ENCODE measurements at places on chromosomes 1 and 21. TPM values are rescaled to one million over a fixed set of nuclear protein-coding genes. Genes with fewer than 3 reads are reported as not detected.

GRCh38 chr1:204705888-204706837 lies 20.6 kb upstream of the LRRN2 start:
- no peak for DNase-seq

GRCh38 chr1:212141404-212141803 lies 105.9 kb downstream of the DTL start:
- DNase-seq = no peak

GRCh38 chr1:100510451-100510850 lies 27.5 kb upstream of the GPR88 start:
- no peak for DNase-seq

GRCh38 chr1:86640161-86640670 lies 64.2 kb upstream of the SH3GLB1 start:
- no peak for DNase-seq

Gene GNG12
- total RNA-seq = not detected

Gene PTPN22
- total RNA-seq = 40.8 TPM

Gene DCDC2B
- total RNA-seq = not detected

GRCh38 chr1:8878448-8878697 lies at the start of gene ENO1:
Gene ENO1 (minus strand): TSS chr1:8878686. CDS start chr1:8874908, 3,778 bp downstream.
- no peak for DNase-seq

DNA sequence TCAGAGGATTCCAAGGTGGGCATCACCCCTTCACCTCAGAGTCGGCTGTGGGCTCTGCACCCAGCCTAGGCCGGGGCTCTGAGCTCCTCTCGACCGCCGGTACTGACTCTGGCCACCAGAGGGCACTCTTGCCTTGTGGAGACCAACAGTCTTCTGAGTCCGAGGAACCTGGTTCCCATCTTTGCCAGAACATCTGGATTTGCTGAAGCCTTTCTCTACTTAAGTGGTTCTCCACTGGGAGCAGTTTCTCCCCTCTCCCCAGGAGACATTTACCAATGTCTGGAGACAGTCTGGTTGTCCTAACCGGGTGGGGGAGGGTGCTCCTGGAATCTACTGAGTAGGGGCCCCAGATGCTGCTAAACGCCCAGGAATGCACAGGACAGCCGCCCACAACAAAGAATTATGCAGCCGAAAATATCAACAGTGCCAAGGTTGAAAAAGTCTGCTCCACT lies 9.4 kb downstream of the ETV3L start:
- DNase-seq = peak; percentile 68

Gene FCRL5
- total RNA-seq = 3.2 TPM

GRCh38 chr1:55034476-55035133 lies 4.7 kb upstream of the PCSK9 start:
- no peak for DNase-seq

Gene CLDN17
- total RNA-seq = not detected

GRCh38 chr1:205630651-205631009 lies 1.2 kb downstream of the ELK4 start:
- DNase-seq = no peak

DNA sequence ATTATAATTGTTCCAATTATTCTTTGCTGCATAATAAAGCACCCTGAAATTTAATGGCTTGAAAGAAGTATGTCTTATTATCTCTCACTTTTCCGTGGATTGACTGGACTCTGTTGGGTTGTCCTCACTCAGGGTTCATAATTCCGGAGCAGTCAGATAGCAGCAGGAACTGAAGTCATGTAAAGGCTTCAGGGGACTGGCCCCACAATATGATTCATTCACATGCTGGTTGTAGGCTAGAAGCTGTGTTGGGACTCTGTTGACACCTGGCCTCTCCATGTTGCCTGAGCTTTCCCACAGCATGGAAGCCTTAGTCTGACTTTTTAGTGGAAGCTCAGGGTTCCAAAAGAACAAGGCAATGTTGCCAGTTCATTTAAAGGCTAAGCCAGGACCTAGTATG lies 367.1 kb upstream of the ADGRL2 start:
- no peak for DNase-seq

- no peak for DNase-seq
Measured at GRCh38 chr1:73637264-73637663, 560.7 kb downstream of the LRRIQ3 start.

- no peak for DNase-seq
Measured at GRCh38 chr21:26653430-26653829, 80.3 kb upstream of the CYYR1 start.

DNA sequence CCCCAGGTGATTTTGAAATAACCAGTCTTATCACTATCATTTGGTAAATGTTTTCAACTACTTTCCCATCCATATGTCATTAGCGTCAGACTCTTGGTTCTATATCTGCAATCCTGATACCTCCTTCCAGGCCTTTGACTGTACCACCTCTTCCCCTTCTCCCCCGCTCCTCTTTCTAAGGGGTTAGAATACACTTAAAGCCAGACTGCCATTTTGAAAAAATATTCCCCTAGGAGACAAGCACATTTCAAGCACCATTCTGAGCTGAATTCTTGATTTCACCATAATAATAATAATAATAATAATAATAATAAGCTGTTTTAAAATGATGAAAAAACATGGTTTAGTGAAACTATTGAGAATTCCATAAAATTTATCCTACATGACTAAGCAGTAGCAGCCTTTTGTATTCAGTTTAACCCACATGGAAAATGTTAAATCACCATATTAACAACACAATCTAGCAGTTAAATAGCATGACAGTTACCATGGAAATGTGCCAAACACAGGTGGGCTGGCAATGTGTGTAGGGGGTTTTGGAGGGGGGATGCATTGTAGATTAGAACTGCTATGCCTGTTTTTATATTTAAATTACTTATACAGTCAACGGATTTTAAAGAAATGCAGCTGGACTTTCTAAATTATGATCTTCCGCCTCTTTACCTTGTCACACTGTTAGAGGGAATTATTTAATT lies 480.2 kb upstream of the DEPDC1 start:
- no peak for DNase-seq

DNA sequence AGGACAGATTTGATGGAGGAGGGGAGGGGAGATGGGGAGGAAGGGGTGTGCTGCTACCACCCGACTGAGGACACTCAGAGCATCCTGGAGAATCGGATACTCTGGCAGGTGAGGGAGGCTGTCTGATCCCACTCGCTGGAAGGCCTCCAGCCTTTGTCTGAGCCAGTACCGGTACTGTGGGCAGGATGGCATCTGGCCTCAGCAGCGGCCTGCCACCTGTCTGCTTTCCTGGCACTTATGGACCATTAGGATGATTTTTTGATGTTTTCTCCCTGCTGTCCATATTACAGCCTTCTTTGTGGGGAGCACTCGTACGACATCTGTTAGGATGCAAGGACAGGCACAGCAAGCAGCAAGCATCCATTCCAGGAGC lies 11.5 kb downstream of the ATP2B4 start:
- DNase-seq = no peak

DNA sequence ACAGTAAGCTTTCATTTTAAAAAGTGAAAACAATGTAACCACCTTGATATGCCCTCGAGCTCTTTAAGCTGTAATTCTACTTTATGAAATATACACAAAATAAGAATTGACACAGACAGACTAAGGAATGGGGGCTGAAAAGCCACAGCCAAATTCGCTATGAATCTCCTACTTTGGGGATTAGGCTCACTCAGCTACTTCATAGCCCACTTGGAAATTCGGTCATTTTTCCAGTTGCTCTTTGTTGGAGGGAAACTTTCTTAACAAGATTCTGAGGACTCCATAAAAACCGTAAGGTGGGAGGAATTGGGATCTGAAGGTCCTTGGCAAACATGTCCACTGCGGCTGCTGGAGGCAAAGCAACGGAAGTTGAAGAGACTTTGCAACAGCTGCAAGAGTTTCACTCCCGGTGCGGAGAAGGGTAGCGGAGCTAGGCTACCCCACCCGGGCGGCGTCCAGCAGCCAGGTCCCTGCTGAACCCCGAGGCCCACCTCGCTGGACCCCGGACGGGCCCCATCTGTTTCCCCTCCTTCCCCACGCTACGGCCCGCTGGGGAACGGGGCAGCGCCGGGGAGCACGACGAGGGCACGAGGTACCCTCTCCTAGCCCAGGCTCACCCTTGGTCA lies 634 bp downstream of the MYCBP start:
- peak; percentile 20 for DNase-seq

Gene LCE1E
- not detected for total RNA-seq

DNA sequence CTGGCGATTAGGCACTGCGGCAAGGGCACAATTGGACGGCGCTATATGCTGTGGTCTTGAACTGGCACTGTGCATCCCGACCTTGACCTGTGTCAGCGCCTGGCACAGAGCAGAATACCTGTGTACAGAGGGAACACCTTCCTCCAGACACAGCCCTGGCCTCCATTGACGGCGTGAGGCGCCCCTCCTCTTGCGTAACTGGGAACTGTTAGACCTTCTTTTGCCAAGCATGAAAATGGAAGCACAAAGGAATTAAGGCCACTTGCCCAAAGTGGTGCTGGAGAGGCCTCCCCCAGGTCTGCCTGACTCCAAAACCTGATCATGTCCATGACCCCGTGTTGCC lies 6.8 kb upstream of the AGTRAP start:
- no peak for DNase-seq

DNA sequence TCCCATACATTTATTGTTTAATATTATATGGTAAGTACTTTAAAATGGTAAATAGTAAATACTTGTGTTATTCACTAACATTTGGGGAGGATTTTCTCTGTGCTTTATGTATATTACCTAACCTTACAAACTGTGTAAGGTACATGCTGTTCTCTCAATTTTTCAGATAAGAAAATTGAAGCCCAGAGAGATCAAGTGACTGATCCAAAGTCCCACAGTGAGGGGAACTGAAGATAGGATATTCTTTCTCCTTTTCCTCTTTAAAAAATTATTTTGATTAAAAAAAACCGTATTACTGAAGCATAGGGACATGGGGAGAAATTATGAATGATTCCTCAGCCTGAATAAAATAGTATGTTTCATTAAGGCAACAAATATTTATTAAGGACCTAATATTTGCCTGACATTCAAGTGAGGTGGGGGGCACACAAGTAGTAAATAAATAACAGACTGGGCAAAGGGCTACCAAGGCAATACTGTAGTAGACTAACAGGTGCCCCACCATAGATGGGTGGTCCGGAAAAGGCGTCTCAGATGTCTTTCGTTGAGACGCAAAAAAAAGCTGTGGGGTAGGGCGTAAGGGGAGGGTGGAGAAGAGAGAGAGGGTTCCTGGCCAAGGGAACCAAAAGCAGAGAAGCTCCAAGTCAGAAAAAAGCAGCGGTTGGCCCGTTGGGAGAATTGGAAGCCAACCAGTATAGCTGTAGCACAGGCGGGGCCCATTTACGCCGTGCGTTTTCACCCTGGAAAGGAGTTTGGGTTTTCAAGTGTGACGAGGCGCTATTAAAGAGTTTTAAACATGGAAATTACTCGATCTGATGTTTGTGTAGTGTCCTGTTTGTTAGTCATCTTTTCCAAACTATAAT lies 944 bp upstream of the AGO3 start:
- DNase-seq = peak; percentile 14

DNA sequence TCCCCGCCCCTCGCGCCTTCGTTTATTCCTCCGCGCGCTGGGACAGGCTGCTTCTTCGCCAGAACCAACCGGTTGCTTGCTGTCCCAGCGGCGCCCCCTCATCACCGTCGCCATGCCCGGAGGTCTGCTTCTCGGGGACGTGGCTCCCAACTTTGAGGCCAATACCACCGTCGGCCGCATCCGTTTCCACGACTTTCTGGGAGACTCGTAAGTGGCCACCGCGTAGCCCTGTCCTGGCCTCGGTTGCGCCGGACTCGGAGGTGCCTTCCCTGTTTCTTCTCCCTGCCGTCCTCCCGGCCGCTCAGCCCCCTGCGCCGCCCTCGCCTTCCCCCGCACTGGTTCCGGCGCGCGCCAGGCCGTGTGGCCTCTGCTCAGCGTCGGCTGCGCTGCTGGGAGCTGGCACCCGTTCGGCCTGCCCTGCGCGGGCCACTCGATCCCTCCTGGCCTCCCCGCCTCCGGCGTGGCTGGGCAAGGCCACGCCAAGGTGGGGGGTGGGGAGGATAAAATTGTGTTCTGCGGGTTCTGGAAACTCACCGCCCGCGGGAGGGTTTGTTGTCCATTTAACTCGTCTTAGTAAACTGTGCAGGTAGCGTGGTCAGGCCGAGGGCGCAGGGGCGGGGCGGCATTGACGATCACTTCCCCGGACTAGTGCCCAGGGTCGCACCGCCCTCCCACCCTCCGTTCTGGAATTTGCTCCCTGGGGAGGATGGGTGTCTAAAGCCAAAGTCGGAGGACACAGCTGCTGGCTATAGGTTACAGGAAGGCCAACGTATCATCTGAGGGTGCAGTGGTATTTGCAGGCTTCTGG lies at the start of gene PRDX6:
PRDX6 (plus strand) TSS at position 50 of the 808 bp plus-strand sequence; CDS start at position 113, 63 bp downstream.
- no peak for DNase-seq

DNA sequence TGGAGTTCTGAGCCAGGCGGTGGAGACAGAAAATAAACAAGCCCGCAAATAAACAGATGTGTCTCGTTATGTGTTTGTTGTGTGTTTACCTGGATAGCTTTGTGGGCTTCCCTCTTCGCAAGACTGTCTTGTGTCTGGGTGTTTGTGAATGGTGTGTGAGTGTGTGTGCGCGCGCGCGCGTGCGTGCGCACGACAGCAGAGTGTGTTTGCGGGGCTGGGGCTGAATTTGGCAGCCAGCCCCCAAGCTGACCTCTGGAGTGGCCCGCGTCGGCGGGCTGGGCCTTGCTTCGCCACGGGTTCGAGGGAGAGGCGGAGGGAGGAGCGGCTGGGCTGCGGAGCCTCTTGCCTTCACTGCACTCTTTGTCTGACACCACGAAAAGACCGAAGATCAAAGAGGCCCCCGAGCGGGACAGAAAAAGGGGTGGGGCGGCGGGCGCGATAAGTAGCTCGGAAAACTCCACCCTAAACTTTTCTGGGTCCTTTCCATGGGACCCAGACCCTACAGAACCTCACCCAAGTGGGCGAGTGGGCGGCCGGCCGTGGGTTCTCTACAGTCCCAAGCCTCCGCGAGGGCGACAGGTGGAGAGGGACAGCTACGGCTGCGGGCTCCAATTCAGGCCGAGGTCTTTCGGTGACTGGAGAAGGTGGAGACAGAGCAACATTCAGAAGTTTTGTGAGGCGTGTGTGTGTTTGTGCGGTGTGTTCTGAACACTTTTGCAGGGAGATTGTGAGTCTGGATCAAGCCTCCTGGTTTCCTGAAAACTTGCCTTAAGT lies 14.5 kb downstream of the PAX7 start:
- DNase-seq = no peak

GRCh38 chr1:11394592-11395245 lies 84.2 kb upstream of the DISP3 start:
- no peak for DNase-seq

DNA sequence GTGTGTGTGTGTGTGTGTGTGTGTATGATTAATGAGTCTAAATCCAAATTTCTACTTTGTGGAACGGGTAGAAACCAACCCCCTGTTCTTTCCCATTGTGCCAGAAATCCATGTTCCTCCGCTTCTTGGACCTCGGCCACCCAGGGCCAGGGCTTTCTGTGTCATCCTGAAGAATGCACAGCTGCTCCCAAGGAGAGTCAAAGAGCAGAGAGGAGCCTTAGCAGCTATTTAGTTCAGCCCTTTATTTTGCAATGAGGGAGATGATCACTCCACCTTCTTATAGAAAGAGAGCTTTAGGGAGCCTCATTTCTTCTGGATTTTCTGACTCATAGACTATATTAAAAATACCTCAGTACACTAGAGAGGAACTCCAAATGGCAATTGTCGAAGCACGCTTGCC lies 489.3 kb upstream of the VAMP3 start:
- DNase-seq = no peak
